ENCODE measurements at places on chromosomes 4 and X. TPM values are rescaled to one million over a fixed set of nuclear protein-coding genes. Genes with fewer than 3 reads are reported as not detected.
A peak's percentile ranks its signal among the peaks of the same experiment; 100 is the strongest.

Gene ADH7
- total RNA-seq, result not detected

- peak; percentile 88 for DNase-seq
Measured at GRCh38 chr4:38691251-38692008, 27.4 kb downstream of the KLF3 start.

Gene HSFX3
- not detected for total RNA-seq

GRCh38 chrX:38678821-38679220, 117.5 kb downstream of the TSPAN7 start:
- no peak for DNase-seq

- no peak for DNase-seq
Measured at GRCh38 chrX:69034451-69034850, 130.8 kb downstream of the PJA1 start.
